ENCODE measurements at places on chromosomes 2 and 18.

- DNase-seq, result no peak
Measured at GRCh38 chr2:225615514-225615913, 216.0 kb downstream of the NYAP2 start.

DNA sequence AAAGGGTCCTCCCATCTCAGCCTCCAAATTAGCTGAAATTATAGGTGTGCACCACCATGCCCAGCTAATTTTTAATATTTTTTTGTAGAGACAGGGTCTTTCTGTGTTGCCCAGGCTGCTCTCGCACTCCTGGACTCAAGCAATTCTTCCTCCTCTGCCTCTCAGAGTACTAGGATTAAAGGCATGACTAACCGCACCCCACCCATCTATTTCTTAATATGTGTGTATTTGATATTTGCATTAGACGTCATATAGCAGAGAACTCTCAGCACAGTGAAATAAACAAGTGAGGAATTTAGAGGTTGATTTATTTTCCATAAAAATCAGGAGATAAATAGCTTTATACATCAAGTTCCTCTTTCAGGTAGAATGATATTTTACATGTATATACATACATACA, 213.5 kb downstream of the FSIP2 start:
- DNase-seq, result no peak

- DNase-seq, result no peak
Measured at GRCh38 chr2:63576546-63576945, 11.7 kb downstream of the WDPCP start.

DNA sequence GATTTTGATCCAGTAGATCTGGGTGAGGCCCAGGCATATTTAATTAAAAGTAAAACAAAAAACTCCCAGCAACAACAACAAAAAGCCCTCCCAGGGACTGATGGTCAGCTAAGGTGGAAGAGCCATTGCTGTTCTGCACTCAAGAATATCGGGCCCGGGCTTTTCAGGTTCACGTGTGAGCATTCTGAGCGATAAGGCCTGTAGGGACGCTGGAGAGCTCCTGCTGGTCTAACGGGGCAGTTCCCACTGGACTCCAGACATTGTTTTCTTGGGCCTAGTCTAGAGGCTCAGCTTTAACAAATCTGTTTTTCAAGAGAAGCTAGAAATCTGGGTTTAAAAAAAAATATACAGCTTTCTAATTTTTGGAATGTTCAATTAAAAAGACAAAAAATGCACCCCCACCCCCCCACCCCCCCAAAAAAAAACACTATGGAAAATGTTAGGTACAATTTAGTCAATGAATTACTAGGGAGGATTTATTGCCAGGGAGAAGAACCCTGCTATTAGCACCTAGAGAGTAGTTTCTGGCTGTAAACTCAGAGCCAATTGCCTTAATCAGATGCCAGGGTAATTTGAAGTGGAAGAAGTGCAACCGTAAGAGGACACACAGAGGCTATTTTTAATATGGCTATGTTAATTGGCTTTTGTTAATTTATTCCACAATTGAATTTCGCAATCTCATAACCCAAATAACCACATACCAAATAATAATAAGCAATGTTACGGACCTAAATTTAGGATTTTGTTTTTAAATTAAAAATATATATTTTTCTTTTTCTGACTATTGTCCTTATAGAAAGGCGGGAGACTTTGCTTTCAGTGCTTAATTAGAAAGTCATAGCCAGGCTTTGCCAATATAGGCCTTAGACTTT, 78.9 kb downstream of the MAP4K4 start:
- no peak for DNase-seq

- DNase-seq, result no peak
Measured at GRCh38 chr2:37688771-37689468, 17.5 kb upstream of the CDC42EP3 start.

DNA sequence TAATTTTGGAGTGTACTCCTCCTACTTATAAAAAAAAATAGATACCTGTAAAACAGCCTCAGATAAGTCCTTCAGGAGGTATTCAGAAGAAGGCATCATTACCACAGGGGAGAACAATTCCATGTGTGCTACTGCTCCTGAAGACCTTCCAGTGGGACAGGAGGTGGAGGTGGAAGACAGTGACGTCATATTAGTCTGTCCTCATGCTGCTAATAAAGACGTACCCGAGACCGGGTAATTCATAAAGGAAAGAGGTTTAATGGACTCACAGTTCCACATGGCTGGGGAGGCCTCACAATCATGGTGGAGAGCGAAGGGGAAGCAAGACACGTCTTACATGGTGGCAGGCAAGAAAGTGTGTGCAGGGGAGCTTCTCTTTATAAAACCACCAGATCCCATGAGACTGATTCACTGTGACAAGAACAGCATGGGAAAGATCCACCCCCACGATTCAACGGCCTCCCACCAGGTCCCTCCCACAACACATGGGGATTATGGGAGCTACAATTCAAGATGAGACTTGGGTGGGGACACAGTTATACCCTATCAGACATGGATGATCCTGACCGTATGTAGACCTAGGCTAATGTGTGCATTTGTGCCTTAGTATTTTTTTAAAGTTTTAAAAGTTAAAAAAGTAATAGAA, 98.4 kb downstream of the NDUFA10 start:
- DNase-seq, result no peak

GRCh38 chr2:44786045-44786816, 155.3 kb upstream of the SIX3 start:
- DNase-seq, result no peak

DNA sequence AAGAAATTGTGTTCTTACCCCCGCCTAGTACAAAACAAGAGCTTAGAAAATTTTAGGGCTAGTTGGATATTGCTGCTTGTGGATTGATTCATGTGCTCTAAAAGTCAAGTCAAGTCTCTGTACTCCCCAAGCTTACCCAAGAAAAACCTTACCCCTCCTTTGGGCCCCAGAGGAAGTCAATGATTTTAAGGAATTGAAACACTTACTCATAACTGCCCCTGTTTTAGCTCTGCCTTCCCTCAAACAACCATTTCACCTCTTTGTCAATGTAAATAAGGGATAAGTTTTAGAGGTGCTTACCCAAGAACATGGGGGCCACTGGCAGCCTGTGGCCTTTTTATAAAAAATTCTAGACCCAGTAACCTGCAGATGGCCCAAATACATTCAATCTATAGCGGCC, 136.6 kb upstream of the RMP24 start:
- DNase-seq, result no peak

GRCh38 chr2:73822276-73822675, 6.5 kb upstream of the STAMBP start:
- DNase-seq, result no peak

DNA sequence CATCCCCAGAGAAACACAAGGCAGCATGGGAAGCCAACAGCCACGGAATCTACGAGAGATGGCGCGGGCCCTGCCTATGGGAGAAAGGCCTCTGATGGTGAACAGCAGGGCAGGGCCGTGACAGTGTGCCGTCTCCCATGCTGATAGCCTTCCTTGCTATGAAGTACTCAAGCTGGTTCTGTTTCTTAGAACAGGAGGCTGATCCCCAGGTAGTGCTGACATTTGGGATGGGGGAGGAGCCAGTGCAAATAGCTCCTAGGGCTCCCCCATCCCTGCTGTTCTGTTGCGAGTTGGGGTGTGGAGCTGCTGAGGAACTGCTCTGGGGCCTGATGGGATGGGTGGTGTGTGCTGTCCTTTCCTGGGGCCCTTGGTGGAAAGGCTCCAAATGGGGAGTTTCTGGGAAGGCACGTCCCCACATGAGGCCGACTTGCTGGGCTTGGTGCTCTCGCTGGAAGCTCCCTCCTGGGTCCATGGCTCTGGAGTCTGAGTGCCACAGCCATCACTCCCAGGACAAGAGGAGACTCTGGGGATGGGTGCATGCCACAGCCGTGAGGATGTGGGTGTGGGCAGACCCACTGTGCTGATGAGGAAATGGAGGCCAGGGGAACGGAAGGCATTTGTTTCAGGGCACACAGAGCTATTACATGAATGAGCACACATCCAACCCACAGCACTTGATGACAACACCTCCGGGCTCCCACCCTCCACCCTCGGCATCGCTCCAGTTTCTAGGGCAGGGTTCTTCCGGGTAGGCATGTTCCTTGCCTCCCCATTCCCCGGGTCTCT, 246.8 kb downstream of the HDAC4 start:
- DNase-seq, result no peak

GRCh38 chr18:7038330-7038851, 79.2 kb downstream of the LAMA1 start:
- DNase-seq, result no peak

GRCh38 chr18:59620381-59620780, 76.8 kb downstream of the CCBE1 start:
- DNase-seq, result no peak

GRCh38 chr2:74544634-74545033, 9.1 kb downstream of the LOXL3 start:
- no peak for DNase-seq

DNA sequence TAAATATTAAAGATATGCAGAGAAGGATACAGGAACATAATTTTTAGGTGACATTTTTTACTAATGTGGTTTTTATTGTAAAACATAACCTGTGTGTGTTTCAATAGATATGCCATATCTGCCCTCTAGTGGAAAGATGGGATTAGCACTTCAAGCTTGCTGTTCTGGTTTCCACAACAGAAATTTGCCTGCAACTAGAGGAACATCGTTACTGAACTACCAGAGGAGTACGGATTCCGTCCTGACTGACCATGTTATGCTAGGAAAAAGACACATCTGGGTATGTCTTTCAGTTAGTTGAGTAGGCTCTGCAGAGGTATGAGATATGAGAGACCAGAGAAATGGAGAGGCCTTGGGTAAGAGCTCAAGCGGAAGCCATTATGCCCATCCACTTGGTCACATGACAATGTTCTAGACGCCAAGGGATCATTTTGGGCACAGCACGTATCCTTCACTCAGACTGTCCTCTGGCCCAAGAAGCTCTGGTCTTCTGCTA, 104.9 kb downstream of the MBD2 start:
- DNase-seq, result no peak

GRCh38 chr2:59021786-59022185, 780.7 kb upstream of the FANCL start:
- DNase-seq, result no peak

DNA sequence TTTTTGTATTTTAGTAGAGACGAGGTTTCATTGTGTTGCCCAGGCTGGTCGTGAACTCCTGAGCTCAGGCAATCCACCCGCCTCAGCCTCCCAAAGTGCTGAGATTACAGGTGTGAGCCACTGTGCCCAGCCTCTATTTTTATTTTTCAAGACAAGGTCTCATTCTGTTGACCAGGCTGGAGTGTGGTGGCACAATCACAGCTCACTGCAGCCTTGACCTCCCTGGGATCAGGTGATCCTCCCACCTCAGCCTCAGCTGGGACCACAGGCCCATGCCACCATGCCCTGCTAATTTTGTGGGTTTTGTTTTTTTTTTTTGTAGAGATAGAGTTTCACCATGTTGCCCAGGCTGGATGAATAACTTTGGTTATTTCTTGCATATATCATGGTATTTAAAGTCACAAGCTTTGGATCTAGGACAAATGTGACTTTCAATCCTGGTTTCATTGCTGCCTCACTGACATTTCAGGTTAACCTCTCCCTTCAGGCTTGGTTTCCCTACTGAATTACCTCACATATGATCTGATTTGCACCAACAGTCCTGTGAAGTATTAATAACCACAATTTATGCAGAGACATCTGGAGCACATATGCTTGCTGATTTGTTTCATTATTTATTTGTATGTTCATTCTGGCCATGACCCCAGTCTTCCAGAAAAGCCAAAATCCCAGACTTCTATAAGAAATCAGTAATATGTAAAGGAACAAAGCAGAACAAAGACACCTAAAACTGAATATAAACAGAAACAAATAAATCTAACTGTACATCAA, 17.5 kb upstream of the RAB31 start:
- no peak for DNase-seq
